Stimulated activated CD4-positive, alpha-beta T cell treated with anti-CD3 and anti-CD28 coated beads, Interleukin-15, amount 100 ng/mL, for 1 hour (primary cell): ENCODE measurements at places on chromosomes 4 and X.

GRCh38 chr4:158836002-158836369, 67.2 kb downstream of the FNIP2 start:
- no peak for DNase-seq

GRCh38 chr4:186725469-186726425, 2.1 kb upstream of the FAT1 start:
- DNase-seq = no peak

DNA sequence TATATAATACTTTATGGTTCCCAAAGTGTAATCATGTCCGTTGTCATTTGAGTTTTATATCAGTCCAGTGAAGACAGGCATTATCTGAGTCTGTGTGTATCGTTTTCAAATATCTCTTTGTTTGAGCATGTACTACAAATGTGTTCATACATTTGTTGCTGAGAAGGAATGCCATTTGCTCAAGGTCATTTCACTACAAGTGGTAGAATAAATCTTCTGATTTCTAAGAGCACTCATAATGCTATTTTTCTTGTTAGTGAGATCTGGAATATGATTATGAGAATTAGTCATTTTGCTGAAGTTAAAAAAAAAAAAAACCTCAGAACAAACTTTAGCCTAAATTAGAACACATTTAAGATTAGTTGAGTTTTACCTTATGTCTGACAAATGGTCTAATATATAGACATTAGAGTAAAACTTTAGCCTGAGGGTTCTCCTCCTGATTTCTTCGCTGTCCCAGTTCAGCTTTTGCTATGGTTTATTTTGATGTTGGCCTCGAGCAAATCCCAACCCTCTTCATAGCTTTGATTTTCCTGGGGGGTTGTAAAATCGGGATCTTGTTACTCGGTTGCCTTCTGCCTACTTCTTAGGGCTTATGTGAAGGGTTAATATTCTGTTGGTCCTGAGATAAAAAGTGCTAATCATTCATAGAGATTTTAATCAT, 87.1 kb downstream of the TMEM131L start:
- DNase-seq = no peak

- DNase-seq = no peak
Observed at GRCh38 chrX:13742397-13743176, 8.0 kb downstream of the OFD1 start.

DNA sequence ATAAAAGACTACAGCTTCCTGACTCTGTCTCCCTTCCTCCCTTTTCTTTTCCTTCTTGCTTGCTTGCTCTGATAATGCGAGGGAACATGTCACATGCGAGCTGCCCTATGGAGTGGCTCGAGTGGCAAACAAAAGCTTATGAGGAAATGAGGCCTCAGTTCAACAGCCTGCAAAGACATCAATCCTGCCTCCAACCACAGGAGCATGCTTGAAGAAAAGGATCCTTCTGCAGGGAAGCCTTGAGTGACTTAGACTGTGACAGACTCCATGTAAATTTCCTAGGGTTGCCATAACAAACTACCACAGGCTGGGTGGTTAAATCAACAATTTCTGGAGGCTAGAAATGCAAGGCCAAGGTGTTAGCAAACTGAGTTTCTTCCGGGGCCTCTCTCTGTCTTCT, 152.5 kb downstream of the NR3C2 start:
- no peak for DNase-seq

DNA sequence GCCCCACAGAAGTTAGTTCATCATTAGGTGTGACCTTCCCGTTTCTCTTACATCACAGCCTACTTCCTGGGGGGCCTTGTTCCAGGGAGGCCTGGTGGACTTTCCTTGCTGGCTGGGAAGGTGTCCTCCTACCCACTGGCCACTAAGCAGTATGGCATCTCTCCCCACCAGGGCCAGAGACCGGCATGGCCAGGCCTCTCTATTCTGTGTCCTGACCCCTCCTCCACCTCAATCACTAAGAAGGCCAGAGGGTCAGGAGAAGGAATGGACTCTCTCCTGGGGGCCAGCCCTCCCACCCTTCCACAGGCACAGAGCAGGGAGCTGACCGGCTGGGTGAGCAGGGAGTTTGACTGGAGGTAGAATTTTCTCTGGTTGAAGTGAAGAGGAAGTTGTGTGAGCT, 81.9 kb downstream of the PJA1 start:
- DNase-seq = no peak

GRCh38 chr4:38086151-38086848, 126.1 kb downstream of the PTTG2 start:
- DNase-seq = no peak

DNA sequence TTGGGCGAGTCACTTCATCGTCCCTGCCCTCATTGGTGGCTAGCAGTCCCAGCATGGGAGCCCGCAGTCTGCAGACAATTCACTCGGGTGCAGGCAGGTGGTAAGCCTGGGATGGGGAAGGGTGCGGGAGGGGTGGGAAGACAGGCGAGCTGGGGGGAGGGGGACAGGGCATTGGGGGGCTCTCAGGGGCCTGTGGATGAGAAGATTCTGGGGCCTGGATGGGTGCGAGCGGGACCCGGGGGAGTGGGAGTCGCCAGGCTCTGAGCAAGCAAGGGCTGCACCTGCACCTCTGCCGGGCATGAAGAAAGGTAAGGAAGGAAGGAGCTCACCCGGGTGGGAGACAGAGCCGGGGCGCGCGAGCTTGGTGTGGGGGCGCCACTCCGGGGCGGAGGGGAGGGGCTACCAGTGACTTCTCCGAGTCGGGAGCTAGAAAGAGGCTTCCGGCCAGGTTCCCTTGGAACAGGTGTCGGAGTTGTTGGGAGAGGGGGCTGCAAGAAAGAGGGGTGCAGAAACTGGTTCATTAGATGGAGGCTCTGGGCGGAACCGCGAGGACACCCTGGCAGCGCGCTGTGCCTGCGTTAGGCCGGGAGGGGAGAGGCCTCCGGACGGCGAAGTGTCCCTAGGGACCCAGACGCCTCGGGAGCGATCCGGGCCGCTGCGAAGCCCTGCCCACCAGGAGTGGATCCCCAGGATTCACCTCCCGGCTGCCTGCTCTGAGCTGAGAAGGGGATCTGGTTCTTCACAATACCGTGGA, 103.4 kb upstream of the PDLIM3 start:
- DNase-seq = no peak

DNA sequence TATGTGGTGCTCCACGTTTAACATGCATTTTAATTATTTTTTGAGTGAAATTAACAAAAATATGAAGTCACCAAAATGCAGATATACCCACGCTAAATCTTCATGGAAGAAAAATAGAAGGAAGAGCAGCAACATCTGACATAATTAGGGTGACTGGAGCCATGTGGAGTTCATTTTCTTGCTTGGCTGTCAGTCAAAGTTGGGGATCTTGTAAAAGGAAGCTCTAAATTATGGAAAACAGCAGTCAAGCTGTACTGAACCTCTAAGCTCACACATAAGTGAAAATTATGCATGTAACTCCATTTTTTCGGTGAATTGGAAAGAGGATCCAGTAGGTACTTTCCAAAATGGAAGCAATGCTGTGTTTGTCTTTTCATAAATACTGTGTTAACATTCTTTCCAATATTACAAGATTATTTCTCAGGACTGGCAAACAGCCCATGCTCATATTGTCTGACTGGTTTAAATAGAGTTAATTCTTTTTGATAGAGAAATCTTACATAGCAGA, 9.7 kb upstream of the PDGFC start:
- no peak for DNase-seq

GRCh38 chr4:1499465-1499864, 93.2 kb upstream of the NKX1-1 start:
- DNase-seq = no peak

GRCh38 chrX:23854945-23855344, 52.8 kb downstream of the APOO start:
- no peak for DNase-seq

- no peak for DNase-seq
Observed at GRCh38 chr4:10983268-10983667, 298.7 kb upstream of the CLNK start.

DNA sequence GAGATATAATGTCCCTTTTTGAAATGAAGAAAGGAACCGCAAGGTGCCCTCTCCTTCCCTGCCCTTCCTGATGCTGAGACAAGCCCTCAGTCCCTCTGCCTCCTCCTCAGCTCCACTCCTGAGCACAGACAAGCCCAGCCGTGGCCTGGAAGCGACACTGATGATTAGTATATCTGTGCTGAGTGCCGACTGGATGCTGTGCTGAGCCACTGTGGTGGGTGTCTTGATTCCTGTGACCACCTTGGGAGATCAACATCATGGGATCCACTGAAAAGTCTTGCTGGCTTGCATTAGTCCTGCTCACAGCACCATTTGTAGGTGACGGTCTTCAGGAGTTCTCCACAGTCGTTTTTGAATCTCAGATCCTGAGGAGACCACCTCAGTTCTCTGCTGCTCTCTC, 59.5 kb upstream of the HGFAC start:
- DNase-seq = no peak

GRCh38 chr4:87103691-87104187, 116.7 kb downstream of the KLHL8 start:
- no peak for DNase-seq

DNA sequence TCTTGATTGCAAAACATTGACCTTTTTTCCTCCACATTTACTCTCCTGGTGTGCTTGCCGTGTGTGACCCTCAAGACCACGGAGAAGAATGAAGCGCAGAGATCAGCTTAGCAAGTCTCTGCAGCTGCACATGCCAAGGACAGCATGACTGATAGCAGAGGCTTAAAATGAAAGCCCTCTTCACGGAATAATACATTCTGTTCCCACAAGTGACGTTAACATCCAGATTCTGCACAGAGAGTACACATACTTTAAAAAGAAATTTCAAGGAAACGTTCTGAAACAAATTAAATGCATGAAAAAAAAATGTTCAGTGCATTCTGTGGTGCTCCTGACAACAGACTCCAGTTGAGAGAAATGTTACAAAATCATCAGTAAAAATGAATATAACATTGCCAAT, 60.9 kb downstream of the SLC7A11 start:
- no peak for DNase-seq

- DNase-seq = no peak
Observed at GRCh38 chrX:2315434-2315833, 185.3 kb downstream of the DHRSX start.

DNA sequence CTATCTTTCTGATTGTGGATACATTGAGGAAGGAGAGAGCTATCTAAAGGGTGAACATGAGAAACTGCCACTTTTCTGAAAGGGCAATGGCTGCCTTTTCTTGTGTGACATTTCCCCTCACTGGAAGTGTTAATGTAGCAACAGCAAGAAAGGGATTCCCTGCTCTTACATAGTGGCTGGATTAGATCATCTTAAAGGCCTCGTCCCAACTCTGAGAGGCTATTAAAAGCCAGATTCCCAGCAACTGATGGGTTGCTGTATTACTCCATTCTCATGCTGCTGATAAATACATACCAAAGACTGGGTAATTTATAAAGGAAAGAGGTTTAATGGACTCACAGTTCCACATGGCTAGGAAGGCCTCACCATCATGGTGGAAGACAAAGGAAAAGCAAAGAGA, 33.7 kb upstream of the ADH7 start:
- no peak for DNase-seq

DNA sequence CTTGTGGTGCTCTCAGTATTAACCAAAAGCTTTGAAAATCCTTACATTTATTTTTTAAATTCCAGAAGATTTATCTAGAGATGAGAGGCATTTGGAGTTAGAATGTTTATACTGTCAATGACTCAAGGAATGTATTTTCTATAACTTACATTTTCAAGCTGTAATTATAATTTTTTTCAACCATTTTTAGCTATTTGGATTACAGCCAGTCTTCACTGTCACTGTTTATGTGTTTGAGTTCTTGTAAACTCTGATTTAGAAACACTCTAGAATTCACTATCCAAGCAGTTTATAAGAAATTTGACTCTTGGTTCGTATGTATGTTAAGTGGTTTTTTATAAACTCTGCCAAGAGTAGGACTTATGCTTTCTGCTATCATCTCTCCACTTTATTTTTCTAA, 36.7 kb upstream of the GUCY1A1 start:
- DNase-seq = no peak

DNA sequence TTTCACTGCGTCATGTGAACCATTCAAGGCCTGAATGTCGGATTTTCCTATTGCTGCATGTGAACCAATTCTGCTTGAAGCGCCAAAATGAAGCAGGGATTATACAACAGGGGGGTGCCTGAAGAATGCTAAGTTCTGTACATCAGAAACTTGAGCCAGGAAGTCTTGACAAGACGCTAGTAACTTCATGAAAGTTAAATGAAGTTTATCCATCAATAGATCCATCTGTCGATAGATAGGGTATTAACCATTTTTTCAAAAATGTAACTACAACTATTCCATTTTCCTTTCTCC, 590 bp upstream of the NAF1 start:
- DNase-seq = no peak

- DNase-seq = no peak
Observed at GRCh38 chrX:148146121-148146520, 165.0 kb downstream of the FMR1NB start.

DNA sequence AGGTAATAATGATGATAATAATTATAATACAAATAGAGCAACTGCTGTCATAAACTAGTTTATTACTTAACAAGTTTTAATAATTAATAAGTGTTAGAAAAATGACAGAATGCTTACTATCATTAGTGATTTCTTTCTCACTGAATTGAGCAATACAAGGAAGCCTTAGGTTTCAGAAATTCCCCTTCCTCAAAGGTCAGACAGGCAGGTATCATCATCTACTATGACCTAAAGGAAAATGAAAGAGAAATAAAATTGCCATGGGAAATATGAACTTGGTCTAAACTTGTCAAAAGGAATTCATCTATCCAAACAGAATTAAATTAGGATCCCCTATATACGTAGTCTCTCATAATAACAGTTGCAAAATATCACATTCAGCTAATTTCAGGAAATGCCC, 56.3 kb upstream of the SLC7A11 start:
- no peak for DNase-seq

- DNase-seq = no peak
Observed at GRCh38 chr4:39320381-39321115, 45.6 kb downstream of the RFC1 start.

DNA sequence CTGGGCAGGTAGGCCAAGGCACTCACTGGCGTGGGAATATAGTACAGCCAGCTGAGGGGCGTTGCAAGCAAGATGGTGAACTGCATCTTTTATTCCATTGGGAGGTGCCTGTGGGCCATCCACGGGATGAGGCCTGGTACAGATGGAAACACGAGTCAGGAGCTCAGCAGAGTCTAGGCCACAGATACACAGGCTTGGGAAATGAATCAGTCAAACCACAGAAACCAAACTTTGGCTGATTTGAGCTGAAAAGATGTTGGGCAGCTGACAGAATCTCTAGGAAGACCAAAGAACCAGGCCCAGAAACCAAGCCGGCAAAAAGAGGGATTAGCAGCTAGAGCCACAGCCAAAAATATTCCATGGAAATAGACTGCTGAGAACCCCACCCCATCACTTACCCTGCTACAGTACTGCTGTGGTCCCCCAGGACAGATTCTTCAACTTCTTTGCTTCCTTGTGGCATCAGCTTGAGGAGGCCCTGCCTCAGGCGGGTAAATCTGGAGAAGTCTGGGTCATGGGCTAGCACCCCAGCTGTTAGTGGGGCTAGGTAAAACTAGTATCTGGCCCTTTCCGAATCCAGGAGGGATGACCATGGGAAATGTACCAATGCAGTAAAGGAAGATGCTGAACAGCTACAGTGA, 75.4 kb downstream of the TMEM131L start:
- no peak for DNase-seq

GRCh38 chrX:118552121-118552900, 56.7 kb downstream of the DOCK11 start:
- no peak for DNase-seq

- DNase-seq = no peak
Observed at GRCh38 chr4:16043642-16044498, 40.0 kb downstream of the PROM1 start.

- no peak for DNase-seq
Observed at GRCh38 chr4:1684506-1685234, 557 bp upstream of the FAM53A start.

GRCh38 chr4:152665691-152666395, 14.0 kb downstream of the TMEM154 start:
- no peak for DNase-seq

- DNase-seq = no peak
Observed at GRCh38 chr4:137768196-137768595, 235.9 kb upstream of the PCDH18 start.
